ENCODE measurements at places on chromosomes 4 and X.

DNA sequence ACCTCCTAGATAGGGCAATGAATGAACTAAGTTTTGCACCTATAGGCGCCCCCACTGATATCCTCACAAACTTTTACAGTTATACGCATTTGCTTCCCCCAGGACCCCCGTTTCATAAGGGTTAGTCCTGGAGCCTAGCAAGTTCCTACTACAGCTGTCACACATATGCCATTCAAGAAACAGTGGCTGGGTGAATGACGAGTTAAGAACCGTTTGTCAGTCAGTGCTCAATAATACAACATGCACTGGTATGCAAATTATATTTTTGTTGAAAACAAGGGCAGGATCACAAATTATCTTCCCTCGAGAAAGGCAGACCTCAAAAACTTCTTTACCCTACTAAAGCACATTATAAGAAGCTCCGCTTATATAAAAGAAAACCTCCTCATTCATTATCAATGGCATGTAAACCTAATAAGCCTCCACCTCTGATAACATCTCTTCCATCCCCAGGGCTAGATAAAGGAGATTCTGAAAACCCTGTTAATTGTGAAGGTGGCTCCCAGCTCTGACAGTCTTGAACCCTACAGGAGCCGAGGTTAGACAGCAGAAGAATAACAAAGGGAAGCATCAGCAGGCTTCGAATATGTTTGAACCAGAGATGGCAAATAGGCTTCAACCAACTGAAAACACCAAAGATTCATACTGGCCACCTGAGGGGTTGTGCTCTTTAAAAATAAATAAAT, 40.3 kb downstream of the AFAP1 start:
- no peak for DNase-seq

DNA sequence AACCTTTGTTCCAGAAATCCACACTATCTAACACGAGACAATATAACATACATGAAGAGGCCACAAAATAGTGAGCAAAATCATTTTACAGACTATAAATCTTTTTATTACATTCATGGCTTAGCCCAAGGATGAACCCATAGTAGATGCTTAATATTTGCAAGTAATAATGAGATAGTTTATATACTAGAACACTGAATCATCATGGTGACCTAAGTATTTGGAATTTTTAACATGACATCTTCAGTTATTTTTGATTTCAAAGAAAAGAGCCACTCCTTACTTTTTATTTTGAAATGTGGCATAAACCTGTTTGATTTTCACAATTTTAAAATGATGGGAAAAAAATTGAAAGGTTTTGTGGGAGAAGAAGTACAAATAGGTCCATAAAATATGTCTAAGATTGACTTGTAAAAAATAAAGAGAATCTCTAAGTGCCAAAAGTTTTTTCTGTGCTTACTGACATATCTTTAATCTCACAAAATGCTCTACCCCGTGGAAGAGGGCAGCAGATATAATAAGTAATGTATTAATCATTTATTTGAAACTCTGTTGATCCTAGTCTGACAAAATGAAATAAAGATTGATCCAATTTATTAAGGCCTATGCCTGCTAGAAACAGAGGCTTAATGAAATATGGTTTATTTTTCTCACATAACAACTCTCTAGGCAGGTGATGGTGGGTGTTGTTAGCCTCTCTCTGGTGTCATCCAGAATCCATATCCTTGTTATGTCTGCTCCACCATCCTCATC, 224.5 kb upstream of the CENPE start:
- DNase-seq: no peak

DNA sequence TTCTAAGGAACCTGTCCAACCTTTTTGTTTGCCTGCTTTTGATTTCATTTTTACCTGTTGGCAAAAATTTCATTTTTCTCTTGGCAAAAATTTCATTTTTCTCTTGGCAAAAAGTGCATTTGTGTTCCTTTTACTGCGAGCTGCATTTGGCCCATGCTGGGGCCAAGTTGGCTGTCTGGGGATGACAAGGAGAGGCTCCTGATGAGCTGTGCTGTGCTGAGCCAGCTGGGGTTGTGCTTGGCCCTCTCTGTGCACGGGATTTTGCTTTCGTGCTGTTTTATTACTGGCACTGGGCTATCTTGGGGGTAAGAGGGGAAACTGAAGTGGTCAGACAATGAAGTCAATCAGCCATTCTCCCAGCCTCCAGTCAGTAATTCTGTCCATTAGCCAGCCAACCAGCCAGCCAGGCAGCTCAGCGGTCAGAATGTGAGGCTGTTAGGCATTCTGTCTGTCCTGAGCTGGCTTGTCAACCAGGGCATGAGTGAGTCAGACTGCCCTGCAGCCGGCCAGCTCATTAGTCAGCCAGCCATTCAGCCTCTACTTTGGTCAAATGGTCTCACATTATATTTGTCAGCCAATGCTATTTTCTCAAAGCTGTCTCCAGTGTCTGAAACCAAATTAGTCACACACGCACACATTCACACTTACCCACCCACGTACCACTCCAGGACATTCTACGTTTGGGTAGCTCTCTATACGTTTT, 56.9 kb upstream of the PRPS1 start:
- no peak for DNase-seq

DNA sequence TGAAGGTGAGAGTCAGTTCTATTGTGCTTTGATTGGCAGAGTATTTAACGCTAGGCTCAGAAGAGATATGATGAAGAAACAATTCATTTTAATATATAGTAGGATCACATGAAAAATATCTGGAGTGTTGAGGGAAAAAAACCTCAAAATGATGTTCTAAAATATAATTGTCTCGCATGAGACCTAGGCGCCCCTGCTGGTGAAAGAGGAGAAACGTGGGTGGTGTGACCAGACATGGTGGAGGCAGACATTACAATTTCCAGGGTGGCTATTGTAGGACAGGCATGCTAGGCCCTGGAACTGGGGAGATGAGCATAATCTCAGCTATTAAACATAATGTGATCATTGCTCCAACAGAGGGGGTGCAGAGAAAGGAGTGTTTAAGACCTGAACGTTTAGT, 210.0 kb downstream of the HS3ST1 start:
- no peak for DNase-seq

GRCh38 chrX:149871940-149872339, 9.0 kb upstream of the MAGEA8 start:
- peak; percentile 1 for DNase-seq

- DNase-seq: no peak
These were observed 4.8 kb upstream of the RGS12 start for GRCh38 chr4:3287972-3288570.

- no peak for DNase-seq
These were observed 7.1 kb upstream of the DCUN1D4 start for GRCh38 chr4:51835855-51836254.

DNA sequence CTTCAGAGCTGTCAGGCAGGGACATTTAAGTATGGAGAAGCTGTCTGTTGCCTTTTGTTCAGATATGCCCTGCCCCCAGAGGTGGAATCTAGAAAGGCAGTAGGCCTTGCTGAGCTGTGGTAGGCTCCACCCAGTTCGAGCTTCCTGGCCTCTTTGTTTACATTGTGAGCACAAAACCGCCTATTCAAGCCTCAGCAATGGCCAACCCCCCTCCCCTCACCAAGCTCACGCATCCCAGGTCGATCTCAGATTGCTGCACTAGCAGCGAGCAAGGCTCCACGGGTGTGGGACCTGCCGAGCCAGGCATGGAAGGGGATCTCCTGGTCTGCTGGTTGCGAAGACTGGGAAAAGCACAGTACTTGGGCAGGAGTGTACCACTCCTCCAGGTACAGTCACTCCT, 59.3 kb downstream of the ZNF674 start:
- DNase-seq: no peak

- DNase-seq: no peak
These were observed 753.3 kb downstream of the ADGRL3 start for GRCh38 chr4:61953386-61953785.

- DNase-seq: no peak
These were observed 72.9 kb downstream of the MED28 start for GRCh38 chr4:17687237-17687857.

Measured in inflammatory macrophage treated with lipopolysaccharide for 4 hours (primary cell).